Epithelial cell of prostate (primary cell): ENCODE measurements at places on chromosomes 11 and 22.

- DNase-seq = no peak
Observed at GRCh38 chr11:83195143-83195466, 1.6 kb downstream of the ANKRD42 start.

DNA sequence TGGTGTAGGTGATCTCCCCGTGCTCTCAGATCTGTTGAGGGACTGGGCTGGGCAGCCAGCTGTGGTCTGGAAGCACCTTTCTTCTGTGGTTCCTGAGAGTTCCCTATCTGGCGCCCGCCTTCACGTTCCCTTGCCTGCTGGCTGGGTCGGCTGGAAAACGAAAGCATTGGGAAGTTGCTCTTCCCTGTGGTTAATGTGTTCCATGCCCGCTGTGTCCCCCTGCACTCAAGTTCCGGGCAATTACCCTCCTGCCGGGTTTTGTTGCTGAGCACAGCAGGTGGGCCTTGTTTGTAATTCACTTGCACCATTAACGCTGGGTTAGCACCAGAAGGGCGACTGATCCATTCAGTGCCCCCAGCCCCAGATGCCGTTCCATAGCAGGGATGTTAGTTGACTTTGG, 134.1 kb downstream of the GRIK4 start:
- no peak for DNase-seq

DNA sequence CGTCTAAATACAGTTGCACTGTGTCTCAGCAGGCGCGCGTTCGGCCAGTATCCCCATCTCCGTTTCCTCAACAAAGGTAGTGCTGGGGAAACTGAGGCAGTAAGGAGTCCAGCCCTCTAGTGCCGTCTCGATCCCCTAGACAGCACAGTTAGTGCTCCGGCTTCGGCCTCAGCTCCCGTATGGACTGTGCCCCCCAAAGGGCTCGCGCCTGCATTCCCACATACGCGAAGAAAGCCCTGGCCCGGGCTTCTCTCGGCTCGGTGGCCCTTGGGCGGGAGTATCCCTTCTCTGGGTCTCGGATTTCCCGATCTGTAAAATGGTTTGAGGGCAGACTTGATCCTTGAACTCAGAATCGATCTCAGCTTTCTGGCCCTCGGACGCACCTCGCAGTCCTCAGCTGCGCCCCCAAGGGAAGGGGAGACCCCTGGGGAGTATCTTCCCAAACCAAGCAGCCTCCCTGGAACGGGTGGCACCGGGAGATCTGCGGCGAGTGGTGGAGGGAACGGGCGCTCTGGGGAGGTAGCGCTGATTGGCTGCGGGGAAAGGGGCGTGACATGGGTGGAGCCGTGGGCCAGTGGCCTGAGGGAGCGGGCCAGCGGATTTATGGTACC, 759 bp upstream of the PEX16 start:
- no peak for DNase-seq

DNA sequence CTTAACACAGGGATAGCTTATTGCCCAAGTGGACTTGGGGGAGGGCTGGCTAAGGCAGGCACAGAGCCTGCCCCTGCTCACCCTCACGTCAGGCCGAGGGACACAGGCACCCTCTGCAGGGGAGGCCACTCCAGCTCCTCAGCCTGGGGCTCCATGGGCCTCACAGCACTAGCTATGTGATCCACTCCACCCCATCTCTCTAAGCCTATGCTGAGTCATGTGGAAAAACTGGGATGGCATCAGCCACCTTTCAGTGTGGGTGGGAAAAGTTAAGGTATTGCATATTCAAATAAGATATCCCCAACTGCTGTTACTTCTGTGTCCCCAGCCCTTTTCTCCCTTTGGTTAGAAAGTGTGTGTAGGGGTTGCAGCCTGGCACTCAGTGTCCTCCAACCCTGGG, 22.3 kb downstream of the RANGAP1 start:
- no peak for DNase-seq

GRCh38 chr11:69002110-69002569, 10.9 kb downstream of the MRGPRF start:
- no peak for DNase-seq

GRCh38 chr22:45880716-45881523, 96.0 kb downstream of the WNT7B start:
- no peak for DNase-seq

GRCh38 chr22:29989446-29989845, 90.8 kb upstream of the HORMAD2 start:
- no peak for DNase-seq

GRCh38 chr11:47148270-47148669, 28.4 kb downstream of the ARFGAP2 start:
- no peak for DNase-seq

- no peak for DNase-seq
Observed at GRCh38 chr11:44313761-44314489, 4.0 kb upstream of the ALX4 start.

GRCh38 chr11:32899438-32899837, 6.8 kb downstream of the QSER1 start:
- no peak for DNase-seq

DNA sequence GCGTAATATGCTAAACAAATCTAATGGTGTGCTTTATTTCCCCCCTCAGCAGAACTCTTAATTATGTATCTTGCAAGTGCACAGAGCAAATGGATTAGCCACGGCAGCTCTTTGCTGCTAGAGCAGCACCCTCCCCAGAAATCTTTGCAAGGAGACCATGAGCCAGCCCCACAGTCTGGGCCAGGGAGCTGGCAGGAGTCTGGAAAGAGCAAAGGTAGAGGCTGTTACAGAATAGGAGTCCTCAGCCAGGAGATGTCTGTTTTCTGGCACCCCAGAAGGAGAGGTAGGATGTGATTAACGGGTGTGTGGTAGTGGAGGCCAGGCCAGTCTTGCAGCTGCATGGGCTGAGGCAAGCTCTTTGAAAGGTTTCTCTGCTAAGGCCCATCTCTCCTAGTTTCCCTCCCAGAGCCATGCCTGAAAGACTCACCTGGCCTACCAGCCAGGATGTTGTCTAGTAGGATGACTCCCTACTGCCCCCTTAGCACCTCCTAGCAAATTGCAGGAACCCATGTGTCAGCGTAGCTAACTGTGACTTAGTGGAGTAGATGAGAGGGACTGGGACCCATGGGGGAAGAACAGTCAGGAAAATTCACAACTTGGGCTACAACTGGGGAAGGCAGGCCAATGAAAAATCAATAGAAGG, 557.2 kb downstream of the BUD13 start:
- DNase-seq = no peak

DNA sequence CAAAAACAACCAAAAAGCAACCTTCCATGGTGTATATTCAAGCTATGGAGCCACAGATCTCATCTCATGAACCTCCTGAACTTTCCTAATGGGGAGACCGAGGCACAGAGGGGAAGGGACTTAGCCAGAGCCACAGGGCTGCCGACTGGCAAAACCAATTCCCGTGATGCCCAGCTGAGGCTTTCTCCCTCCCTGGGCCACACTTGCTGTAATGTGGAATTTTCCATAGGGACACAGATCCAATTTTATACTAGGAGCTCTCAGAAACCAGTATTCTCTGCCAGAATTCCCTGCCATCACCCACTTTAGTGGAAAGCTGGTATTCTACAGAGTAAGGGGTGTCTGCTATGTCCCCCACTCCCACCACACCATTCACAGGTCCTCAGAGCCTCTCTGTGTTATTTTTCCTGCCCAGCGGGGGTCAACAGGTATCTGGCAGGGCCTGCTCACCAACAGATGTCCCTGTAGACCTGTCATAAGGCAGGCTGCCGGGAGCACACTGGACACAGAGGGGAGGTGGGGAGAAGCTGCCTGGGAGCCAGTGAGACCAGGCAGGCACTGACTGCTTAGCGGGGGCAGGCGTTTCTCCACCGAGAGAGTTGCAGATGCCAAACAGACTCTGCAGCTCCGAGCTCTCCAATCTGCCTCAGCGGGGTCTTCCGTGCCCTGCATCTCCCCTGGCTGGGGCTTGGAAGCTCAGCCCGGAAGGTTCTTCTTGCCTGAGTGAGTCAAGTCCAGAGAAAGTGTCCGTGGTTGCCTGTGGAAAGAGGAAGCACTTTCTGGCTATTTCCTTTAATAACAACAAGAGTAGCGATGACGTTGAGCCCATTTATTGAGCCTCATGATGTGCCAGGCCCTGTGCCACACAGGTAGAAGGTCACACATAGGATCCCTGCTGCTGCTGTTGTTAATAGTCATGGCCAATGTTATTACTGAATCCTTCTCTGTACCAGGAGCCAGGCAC, 26.3 kb downstream of the RPS6KA4 start:
- no peak for DNase-seq

- no peak for DNase-seq
Observed at GRCh38 chr11:95611827-95612226, 177.8 kb downstream of the FAM76B start.

DNA sequence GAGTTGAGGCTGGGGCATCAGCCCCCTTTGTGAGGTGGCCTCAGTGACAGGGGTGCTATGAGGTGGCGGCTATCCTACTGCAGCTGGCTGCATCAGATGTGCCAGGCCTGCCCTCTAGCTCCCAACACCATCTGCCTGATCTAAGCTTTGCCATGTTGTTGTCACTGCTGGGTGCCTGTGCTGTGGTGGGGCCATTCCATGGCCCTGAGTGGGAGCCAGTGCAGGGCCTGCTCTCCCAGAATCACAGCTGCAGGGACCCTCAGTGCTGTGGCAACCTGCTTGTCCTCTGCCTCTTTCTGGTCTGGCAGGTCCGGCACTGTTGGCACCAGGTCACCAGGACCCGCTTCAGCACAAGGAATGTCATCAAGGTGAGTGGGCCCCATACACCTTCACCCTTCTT, 1.8 kb upstream of the SNU13 start:
- no peak for DNase-seq

DNA sequence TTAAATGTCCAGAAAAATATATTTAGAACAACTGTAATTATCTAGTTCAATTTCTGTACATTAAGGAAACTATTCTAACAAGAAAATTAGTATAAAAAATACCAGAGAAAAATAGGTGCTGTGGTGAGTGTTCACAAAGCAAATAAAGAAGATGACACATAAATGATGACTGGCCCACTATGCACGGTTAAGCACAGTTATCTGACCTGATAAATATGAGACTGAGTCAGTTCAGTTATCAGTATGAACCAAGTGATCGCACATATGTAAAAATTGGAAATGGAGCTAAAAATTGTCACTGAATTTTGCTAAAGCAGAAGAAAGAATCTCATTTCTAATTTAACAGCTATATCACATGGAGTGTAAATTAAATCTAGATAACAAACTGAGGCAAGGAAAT, 18.8 kb upstream of the MAML2 start:
- no peak for DNase-seq

DNA sequence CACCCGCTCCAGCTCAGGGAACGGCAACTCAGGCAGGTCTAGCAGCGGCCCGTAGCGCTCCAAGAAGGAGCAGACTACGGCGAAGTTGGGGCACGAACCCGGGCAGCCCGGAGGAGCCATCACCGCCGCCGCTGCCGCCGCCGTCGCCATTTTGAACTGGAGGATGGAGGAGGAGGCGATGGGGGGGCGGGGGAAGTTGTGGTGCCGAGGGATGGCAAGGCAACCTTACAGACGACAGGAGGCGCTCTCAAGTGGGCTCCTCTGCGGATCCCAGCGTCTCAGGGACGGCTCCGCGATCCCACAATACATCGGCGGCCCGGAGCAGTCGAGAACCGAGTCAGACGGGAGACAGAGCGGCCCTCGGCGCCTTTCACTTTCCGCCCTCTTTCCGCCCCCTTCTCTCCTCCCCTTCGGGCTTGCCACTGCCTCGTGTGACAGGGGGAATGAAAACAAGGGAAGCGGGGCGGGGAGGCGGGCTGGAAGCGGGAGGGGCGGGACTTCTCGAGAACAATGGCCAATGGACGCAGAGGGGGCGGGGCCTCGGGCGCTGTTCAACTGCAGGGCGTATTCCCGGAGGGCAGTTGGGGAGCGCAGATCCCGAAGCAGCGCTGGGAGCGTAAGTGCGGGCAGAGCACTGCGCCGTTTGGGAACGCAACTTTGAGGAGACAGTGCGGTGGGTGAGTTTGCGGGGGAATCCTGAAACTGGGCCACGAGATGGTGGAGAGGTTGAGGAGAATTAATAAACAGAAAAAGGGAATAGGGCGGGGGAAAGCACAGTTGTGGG, at the start of the genes AAMDC and RSF1:
TSS of gene AAMDC (plus strand) at position 580 of the 784 bp plus-strand sequence. CDS start 21,353 bp downstream, outside the sequence.
TSS of gene RSF1 (minus strand) at position 158 of the 784 bp plus-strand sequence. CDS start at position 150, 8 bp downstream.
- peak; percentile 94 for DNase-seq

- DNase-seq = no peak
Observed at GRCh38 chr22:31715147-31715778, 34.7 kb downstream of the PRR14L start.

- no peak for DNase-seq
Observed at GRCh38 chr11:14673421-14673820, 29.8 kb downstream of the PDE3B start.

GRCh38 chr22:28441720-28442263, 237.8 kb downstream of the TTC28 start:
- no peak for DNase-seq

- no peak for DNase-seq
Observed at GRCh38 chr11:66116576-66117361, 46.7 kb downstream of the PACS1 start.

- no peak for DNase-seq
Observed at GRCh38 chr11:12159351-12160099, 49.1 kb downstream of the MICAL2 start.

DNA sequence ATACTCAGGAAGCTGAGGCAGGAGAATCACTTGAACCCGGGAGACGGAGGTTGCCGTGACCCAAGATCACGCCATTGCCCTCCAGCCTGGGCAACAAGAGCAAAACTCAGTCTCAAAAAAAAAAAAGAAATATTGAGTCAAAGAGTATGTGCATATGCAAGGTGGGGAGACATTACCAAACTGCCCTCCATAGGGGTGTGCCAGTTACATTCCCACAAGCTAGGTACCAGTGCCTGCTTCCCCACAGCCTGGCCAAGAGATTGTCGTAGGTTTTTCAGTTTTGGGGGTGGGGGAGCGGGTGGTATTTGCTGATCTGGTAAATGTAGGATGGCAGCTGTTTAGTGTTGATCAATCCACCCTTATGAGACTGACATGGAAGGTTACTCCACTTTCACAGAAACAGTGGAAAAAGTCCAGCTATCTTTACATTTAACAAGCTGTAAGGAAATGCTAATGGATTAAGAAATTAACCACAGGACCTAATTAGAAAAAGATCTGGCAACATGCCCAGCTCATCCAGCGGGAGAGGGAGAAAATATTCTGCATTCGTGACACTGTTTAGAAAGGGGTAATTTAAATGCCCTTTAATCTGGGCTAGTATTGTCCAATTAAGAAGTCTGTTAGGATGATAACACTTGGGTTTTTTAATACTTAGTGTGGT, 89.4 kb downstream of the PACS1 start:
- no peak for DNase-seq

DNA sequence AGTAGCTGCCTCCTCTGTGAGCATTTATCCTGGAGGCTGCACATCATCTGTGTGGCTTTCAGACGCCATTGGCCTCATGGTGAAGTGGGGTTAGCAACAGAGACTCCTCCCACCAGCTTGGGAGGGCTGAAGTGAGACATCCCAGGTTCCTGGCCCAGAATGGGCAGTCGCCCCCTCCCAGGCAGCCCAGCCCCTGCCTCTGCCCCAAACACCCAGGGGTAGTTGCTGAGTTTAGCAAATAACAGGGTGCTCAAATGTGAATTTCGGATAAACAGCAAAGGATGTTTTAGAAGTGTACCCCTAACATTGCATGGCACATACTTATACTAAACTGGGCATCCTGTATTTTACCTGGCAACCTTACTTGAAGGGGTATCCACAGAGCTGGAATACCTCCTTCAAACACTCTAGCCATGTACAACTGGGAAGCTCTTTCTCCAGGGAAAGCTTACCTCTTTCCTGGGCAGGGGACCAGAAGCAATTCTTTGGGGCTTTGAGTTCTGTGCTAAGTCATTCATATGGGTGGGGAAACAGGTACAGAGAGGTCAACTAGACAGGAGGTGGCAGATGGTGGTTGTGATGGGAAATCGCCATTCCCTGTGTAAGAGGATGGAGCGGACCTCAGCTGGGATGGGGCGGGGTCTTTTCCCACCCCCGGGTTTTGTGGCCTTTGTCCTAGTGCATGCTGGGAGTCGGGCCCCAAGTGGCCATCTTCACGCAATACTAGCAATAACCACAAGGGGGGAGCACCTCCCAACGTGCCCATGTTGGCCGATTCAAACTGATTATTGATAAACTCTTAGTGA, 19.3 kb downstream of the MTFP1 start:
- DNase-seq = no peak
